ENCODE measurements at places on chromosomes 12 and 14.

DNA sequence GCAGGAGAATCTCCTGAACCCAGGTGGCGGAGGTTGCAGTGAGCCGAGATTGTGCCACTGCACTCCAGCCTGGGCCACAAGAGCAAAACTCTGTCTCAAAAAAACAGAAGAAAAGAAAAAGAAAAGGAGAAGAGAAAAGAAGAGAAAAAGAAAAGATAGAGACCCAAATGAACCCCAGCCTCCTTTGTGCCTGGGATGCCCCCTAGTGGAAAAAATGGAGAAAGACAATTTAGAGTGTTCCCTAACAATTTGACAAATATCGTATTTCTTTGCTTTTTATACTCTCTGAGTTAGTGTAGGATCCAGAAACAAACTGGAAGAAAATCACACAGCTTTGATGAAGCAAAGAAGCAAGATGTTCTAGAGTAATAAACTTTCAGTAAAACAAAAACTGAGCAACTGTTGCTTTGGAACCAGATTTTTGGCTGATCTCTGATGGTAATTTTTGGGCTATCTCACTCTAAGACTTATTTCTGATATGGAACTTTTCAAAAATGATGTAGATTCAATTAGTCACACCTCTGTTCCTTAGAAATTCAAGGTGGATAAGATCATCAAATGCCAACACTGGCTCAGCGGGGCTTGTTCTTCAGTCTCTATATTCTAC is 18.6 kb upstream of the PRKAB1 start:
- DNase-seq: no peak

DNA sequence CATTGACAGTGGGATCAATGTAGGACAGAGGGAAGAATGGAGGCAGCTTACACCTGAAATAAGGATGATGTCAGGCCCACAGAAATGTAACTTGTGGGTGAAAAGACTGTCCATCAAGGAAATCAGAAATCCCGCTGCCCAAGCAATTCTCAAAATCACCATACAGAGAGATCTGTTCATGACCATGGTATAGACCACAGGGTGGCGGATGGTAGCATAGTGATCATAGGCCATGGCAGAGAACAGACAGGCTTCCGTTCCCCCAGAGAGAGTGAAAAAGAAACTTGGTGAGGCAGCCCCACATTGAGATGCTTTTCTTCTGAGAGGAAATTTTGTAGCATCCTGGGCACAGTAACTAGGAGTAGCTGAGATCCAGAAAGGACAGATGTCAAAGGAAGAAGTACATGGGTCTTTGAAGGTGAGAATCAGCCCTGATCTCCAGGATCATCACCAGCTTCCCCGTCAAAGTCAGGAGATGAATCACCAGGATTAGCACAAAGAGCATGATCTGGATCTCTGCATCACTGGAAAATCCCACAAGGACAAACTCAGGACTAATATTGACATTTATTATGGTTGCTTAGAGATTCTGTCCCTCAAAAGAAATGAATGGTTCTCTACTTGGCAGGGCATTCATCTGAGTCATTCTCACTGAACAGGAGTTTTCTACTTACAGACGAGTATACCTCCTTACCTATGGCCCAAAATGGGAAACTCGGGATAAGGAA is 5.5 kb upstream of the ZNF641 start:
- no peak for DNase-seq

- DNase-seq: no peak
Observed at GRCh38 chr14:33475623-33476022, 475.3 kb downstream of the EGLN3 start.

- no peak for DNase-seq
Observed at GRCh38 chr12:115964626-115965025, 312.9 kb downstream of the MED13L start.

- no peak for DNase-seq
Observed at GRCh38 chr12:95146769-95147168, 70.5 kb downstream of the FGD6 start.

- DNase-seq: peak; percentile 9
Observed at GRCh38 chr14:99395909-99396530, 84.6 kb downstream of the SETD3 start.

- DNase-seq: no peak
Observed at GRCh38 chr14:94378527-94379290, 9.7 kb downstream of the SERPINA1 start.

DNA sequence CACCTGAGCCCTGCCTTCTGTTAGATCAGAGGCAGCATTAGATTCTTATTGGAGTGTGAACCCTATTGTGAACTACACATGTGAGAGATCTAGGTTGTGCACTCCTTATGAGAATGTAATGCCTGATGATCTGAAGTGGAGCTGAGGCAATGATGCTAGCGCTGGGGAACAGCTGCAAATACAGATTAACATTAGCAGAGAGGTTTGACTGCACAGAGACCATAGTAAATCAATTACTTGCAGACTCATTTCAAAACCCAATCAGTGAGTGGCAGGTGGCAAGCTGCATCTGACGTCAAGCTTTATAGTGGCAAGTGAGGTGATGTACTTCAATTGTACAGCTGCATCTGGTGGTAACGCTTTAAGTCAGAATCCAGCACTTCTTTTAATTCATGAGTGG is 141.6 kb downstream of the GPHN start:
- DNase-seq: no peak

DNA sequence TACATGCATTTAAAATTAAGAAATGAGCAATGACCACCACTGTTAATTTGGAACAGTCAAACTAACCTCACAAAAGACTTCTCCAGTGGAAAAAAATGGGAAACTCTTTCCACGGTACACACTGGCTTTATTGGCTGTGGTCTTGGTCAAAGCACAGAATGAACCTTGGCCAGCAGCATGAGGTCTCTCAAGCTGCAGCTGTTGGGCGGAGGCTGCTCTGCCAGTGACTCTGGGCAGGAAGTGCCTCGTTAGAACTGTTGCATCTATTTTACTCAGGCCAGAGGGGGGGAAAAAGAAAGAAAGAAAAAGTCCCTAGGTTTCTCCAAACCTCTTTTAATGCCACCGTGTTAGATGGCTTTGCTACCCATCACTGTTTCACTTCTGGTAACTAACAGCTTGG is 279.8 kb upstream of the DIO2 start:
- peak; percentile 85 for DNase-seq

- DNase-seq: no peak
Observed at GRCh38 chr12:2681450-2682205, 113.1 kb upstream of the FKBP4 start.

DNA sequence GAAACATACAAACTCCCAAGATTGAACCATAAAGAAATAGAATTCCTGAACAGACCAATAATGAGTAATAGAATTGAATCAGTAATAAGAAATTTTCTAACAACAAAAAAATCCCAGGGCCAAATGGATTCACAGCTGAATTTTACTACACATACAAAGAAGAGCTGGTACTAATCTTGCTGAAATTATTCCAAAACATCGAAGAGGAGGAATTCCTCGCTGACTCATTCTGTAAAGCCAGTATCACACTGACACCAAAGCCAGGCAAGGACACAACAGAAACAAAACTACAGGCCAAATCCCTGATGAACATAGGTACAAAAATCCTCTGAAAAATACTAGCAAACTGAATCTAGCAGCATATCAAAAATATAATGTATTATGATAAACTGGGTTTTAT is 367.8 kb upstream of the CLEC14A start:
- no peak for DNase-seq

GRCh38 chr12:13163868-13164635 is 32.5 kb upstream of the EMP1 start:
- DNase-seq: peak; percentile 72

DNA sequence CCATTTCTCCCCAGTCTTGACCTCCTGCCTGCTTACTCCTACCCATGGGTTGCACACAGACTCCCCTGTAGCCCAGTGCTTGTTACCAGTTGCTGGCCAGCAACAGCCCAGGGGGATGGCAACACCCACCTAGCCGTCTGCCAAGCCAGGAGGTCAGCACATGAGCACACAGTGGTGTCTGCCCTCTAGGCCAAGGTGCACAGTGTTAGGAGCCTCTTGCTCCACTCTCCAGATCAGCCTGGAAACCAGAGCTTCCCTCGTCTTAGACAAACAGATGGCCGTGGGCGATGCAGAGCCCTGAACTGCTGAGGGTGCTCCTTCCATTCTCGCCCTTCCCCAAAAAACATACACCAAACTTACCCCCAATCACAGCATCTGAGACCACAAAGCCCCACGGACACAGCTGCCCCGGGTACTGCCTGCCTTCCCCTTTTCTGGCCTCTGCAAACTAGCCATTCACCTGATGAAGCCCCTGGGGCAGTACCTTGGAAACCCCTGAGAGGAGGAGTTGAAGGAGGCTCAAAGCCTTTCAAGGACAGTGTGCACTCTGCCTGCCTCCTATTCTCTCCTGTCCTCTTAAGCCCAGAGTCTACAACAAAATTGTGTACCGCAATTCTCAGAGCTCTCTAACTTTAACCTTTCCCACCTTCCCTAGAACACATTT is 1.0 kb upstream of the GPD1 start:
- DNase-seq: peak; percentile 23

- peak; percentile 81 for DNase-seq
Observed at GRCh38 chr12:123905319-123905925, 67.2 kb downstream of the CCDC92 start.

- DNase-seq: no peak
Observed at GRCh38 chr14:105528586-105529318, 2.4 kb downstream of the TMEM121 start.

DNA sequence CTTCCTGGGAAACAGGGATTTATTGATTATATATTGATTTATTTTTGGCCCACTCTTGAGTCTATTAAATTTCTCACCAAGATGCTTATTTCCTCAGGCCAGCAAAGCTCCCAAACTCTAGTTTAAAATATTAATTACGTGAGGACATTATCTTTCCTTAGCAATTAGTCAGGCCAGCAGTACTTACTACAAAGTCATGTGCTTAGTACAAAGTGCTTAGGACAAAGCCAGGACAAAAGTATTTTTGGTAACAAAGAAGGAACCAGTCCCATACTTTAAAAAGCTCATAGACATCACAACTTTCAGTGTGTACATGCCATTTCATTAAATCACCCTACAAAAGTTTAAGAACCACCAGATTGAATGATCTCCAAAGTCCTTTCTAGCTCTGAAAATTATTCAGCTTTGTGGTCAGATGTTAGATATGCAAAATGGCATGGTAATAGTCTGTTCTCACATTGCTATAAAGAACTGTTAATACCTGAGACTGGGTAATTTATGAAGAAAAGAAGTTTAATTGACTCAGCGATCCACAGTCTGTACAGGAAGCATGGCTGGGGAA is 94.7 kb upstream of the PWP1 start:
- DNase-seq: no peak

DNA sequence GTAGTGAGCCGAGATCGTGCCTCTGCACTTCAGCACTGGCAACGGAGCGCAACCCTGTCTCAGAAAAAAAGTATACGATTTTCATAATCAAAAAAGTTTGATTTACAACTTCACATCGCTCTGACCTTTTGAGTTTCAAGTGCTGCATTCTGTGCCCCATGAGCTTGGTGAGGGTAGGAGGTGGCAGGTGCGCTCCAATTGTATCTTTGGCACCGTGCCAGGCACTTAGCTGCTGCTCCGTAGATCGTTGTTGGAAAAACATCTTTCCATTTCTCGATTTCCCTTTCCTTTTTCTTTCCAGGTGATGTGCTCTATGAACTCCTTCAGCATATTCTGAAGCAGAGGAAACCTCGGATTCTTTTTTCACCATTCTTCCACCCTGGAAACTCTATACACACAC is 203.7 kb downstream of the ETV6 start:
- DNase-seq: no peak

GRCh38 chr14:59214702-59215302 is 26.3 kb downstream of the DAAM1 start:
- DNase-seq: no peak

DNA sequence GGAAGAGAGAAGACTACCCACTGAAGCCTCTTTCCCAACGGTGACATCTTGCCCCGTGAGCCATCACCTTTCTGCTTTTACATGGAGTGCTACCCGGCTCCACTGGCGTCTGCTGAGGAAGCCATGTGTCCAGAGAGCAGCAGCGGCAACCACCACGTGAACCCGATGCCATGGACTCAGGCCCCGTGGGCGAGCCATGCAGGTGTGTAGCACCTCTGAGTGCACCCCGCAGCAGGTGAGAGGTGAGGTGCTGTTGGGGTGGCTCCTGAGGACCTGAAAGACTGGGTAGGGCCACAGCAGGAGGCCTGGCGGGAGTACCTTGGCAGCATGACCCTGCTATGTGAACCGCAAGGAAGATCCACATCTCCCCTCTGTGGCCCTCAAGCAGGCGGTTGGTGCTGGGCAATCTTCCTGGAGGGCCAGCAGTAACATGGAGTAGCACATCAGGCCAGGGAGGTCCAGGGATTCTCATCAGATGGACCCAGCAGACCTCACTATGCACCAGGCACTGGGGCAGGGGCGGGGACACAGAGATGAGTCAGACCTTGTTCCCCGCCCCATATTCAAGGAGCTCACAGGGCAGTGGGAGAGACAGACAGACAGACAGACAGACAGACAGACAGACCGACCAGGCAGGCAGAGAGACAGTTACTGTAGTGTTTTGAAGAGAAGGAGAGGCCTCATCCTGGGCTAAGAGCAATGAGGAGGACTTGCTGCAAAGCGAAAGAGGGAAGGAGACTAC is 129.6 kb downstream of the PAPOLA start:
- DNase-seq: no peak

DNA sequence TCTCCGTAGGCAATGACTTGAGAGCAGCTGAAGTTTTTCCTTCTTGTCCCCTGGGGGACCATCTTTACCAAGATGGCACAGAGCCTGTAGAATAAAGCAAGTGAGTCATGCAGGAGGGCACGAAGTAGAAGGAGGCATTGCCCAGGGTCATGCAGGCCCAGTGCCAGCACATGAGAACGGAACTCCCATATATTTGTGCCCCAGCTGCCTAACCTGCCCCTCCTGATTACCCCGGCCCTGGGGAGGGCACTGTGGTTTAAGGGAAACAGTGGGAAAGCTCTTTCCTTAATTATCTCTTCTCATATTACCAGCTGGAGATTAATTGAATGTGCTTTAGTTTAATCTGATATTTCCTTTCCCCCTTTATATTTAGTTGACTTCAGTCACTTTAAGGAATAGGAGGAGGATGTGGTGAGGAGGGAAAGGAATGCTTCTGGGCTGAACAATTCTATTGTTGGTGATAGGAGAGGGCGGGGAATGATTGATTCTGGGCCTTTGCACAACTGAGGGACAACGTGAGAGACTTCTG is 51.9 kb downstream of the RASSF8 start:
- DNase-seq: peak; percentile 66

Measured in fibroblast of gingiva (primary cell).